ENCODE measurements at places on chromosomes 7 and 10.

- DNase-seq = no peak
These were observed 209.2 kb downstream of the SNX10 start for GRCh38 chr7:26500749-26501352.

DNA sequence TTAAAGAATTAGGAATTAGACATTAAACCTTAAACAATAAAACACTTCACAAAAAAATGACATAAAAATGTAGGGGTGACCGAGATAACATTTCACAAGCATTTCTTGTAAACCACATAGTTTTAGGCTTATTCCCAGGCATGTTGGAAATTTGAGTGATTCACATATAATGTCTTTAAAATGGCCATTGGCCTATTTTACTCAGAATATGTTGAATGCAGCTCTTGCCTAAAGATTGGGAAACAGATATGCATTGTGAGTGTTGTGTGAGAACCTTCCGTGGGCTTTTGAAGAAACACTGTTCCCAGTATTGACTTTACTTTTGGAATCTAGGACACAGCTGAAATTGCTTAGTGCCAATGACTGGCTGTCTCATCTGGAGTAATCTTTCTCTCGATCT, 79.6 kb downstream of the ARL5B start:
- DNase-seq = no peak

DNA sequence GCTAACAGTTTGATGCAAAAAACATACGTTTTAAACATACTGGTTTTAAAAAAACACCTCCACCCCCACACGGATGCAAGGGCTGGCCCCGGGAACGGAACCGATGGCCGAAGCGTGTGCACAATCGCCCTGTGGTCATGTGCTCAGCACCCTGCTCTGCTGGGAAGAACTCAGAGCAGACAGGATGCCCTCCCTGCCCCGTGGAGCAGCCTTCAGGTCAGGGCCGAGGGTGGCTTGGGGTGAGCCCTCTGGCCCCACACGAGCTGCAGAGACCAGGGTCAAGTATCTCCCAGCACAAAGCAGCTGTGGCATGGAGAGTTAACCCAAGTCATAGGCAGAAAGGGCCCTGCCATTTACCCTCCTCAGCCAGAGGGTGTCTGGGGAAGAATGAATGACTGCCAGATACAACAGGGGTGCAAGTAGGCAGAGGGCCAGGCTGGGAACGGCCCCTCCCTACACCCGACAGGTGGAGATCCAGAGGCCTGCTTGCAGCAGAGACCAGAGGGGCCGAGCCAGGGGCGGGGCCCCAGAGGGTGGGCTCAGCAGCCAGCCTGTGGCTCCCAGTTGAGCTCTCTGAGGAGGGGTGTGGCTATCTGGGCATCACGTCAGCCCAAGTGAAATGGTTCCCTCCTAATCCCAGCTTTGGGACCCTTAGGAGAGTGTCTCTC, 56.8 kb downstream of the ZRANB1 start:
- no peak for DNase-seq

DNA sequence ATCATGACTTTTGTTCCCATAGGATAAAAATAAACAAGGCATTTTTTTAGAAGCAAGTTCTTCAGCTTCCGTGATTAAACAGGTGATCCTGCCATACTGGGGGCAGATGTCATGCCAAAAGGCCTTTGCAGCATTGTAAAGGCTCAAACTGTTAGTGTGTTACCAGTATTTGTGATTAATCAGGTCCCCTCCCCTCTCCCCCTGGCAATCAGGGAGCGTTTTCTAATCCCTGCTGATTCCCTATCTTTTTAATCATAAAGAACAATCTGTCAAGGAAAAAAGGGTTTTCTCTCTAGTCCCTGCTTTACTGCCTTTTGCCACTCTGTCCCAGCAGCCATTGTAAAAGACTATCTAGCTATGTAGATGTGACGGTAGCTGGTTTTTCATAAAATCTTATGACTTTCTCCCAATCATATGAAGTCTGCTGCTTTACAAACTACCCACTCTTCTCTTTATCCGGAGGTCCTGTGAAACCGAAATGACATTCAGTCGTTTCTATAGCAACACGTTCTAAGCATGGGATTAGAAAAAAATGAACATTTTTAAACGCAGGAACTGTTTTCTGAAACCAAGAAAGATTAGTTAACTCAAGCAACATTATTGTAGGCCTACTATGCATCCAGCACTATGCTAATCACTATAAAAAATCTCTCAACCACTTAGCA, 210.9 kb downstream of the RNLS start:
- no peak for DNase-seq

DNA sequence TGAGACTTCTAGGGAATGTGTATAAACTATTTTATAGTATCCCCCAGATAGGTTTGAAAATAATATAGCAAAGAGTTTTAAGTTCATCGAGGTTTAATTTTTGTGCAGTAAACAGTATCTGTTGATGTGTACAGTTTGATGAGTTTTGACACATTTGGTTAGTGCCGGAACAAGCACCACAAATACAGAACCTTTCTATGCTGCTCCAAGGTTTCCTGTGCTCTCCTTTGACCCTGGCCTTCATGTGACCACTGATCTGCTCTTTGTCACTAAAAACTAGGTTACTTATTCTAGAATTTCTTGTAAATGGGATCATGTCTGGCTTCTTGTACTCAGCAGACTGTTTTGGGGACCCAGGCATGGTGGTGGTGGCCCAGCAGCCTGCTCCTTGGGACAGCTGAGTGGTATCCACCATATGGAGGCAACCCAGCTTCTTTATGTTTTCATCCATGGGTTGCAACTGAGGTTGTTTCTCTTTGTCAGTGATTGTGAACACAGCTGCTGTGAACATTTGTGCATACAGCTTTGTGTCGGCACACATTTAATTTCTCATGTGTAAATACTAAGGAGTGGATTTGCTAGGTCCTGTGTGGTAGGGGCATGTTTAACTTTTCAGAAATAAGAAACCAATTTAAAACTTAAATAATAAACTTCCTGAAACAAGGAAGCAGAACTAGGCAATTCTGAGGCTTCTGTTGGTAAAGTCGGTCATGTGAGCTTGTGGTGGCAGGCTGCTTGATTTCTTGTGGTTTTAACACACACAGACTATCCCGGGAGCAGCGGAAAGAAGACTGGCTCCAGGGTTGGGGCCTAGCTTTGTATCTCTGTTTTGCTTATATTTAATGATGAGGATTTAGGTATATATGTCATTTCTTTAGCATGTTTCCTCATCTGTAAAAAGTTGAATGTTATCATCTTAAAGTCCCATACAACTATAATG, 219.4 kb downstream of the ABCA13 start:
- DNase-seq = no peak

- no peak for DNase-seq
These were observed 33.2 kb downstream of the DRGX start for GRCh38 chr10:49362596-49363260.

GRCh38 chr10:28559618-28560017, 26.7 kb downstream of the WAC start:
- DNase-seq = no peak

DNA sequence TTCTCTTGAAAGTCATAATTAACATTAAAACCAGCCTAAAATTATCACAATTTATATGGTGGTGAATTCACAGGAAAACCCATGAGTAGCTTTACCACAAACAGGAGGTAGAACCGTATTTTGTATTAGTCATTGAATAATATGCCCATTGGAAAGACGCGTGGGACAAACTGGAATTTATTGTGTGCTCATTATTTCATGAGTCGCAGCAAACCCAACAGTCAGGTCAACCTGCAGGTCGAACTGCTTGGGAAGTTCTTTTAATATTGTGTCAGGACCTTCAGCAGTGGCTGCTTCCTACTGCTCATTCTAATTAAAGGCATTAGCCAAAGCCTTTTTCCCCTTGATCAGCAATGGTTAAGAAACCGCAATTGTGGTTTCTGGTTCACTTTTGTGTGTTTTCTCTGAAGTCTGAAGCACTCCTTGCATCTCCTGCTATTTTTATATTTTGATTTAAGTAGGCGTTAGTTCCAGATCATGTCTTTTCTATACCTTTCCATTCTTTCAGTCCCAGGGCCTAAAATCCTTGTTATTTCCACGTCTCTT, 100.1 kb downstream of the RAB11FIP2 start:
- no peak for DNase-seq

DNA sequence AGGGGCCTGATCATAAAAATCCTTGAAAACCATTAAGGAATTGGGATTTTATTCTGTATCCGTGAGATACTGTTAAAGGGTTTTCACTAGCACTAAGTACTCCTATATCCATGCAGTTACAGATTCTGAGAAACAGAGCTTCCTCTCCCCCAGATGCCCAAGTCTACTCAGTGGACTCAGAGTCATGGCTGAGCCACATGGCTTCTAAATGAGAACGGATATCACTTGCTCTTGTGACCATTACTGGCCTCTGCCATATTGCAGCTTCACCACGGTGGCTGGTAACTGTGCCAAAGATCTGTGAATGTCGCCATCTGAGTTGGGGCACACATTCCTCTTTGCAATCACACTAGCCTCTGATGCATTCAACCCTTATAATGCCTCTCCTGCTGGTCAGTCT, 42.0 kb upstream of the PALS2 start:
- no peak for DNase-seq

- DNase-seq = no peak
These were observed 69.0 kb downstream of the ADD3 start for GRCh38 chr10:110076559-110077318.

DNA sequence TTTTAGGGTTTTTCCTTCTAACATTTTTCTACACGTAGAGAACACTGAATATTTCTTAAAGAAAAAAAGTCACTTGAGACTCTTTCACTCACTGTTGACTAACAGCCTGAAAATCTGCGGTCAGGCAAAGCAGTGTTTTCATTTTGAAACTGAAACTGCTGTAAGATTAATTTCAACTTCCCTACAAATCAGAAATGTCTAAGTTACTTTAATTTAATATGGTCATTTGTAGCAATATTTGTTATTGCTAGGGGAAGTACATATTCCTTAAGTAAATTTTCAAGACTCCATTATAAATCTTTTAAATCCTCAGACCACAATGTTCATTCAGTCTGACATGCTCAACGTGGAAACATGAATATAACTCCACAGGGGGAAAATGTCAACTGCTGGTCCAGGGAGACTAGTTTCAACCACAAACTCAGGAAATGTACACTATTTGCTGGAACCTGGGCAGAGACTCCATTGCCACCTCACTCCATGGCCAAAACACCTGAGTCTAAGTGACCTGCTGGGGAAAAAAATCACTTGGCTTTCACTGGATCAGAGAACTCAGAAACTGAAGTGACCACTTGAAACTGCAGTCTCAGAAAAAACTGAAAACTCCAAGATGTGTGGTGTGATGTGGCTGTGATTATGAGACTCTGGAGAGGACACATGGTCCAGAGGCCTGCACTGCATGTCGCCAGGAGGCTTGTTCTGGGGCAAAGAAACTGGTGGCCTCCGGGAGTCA, 161.2 kb downstream of the TAX1BP1 start:
- DNase-seq = no peak

DNA sequence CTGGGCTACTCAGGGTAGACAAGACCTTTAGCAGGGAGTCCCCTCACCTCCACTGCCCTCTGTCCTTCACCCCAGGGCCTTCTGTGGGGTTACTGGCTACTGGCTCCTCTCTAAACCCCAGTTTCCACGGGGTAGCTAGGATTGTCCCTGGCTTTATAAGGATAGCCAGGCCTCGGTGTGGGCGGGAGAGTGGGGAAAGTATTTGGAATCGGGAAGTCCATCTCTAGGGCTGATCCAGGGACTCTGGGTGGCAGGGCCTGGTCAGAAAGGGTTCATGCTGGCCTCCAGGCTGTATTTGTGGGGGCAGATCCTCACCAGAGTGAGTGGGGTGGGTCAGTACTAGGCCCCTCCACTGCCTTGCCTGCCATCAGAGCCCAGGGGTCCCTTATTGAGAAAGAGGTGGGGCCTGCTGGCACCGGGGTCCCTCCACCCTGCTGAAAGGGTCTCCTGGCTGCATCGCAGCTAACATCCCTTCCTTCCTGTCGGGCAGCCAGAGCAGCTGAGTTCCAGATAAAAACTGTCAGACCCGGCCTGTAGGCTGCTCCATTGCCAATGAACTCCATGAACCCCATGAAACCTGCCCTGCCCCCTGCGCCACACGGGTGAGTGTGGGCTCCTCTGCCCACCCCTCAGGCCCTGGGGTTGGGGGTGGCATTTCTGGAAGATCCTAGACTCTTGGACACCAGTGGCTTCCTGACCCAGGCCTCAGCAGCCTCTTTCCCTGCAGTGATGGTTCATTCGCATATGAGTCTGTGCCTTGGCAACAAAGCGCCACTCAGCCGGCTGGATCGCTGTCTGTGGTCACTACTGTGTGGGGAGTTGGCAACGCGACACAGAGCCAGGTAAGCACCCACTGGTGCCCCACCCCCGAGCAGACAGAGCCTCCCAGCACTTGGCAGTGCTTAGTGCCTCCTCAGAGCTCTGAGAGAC, 7.3 kb downstream of the ZMIZ2 start:
- DNase-seq = no peak

GRCh38 chr10:110747609-110748464, 103.7 kb downstream of the RBM20 start:
- no peak for DNase-seq

DNA sequence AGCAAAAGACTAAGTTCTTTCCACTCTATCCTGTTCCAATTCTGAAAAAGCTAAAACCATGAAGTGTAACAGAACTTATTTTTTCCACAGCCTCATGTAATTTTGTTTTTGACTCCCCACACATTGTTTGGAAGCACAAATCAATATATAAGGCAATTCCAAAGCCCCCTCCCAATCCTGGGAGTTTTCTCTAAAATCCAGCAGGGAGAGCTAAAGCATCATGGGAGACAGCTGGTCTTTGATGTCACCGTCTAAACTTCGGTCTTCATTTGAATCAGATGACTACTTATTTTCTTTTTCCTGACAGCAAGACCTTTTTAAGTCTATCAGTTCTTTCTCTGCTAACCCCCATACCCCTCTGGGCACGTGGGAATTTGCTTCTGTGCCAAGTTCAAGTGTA, 33.3 kb upstream of the PON1 start:
- DNase-seq = no peak

DNA sequence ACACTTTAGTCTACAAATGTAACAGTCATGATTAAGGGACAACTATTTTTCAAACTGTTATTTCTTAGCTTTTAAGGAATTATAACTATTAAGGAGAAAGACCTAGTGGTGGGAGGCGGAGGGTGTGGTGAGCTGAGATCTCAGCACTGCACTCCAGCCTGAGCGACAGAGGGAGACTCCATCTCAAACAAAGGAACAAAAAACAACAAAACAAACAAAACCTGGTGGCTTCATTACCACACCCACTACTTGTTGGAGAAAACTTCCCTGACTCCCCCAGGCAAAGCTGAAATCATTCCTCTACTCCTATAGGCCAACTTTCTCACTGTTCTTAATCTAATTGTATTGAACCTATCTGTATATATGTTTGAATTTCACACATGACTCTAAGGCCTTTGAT, 3.2 kb downstream of the POLR1F start:
- DNase-seq = no peak

GRCh38 chr7:6401536-6401935, 46.2 kb downstream of the DAGLB start:
- DNase-seq = no peak

DNA sequence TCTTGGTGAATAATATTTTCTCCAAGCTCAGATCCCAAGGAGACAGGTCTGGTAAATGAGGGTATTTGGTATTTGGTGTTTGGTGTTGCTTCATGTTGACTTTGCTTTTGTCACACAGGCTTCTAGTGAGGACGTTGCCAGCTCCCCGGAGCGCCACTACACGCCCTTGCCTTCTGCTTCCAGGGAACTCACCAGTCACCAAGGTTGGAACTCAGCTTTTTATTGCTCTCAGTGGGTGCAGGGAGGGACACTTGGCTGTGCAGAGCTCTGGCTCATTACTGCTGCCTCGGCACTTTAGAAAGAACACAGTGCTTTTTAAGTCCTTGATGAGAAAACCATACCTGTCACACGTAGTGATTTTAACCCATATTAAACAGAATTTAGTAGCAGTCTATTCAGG, 892.9 kb downstream of the LRMDA start:
- DNase-seq = no peak

- DNase-seq = no peak
These were observed 75.8 kb downstream of the ZRANB1 start for GRCh38 chr10:125017547-125018298.

Measured in activated T-cell treated with anti-CD3 and anti-CD28 coated beads for 4 hours (primary cell).